ENCODE measurements at places on chromosomes 4 and X. TPM values are rescaled to one million over a fixed set of nuclear protein-coding genes. Genes with fewer than 3 reads are reported as not detected.

- DNase-seq, result no peak
These were observed 213.7 kb downstream of the AFAP1 start for GRCh38 chr4:7725951-7726350.

DNA sequence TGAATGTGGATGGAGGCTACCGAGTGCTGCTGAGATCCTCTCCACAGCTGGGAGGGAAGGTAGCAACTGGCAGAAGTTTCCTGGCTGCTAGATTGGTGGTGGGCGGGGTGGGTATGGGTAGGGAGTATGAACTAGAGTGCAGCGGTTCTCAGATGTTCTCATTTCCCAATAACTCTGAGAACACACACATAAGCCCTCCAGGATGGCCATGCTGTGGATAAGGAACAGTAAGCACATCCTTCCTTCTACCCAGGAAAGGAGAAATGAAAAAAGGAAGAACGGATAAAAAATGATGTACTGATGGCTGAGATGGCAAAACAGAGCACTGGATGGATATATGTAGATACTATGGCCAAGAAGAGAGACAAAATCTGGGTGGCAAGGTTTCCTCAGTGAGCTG, 116.0 kb downstream of the ZNF827 start:
- no peak for DNase-seq

TCEAL1 gene
- polyA plus RNA-seq, result 27.0 TPM

SGCB gene
- 49.9 TPM for polyA plus RNA-seq

MAOB gene
- 51.0 TPM for polyA plus RNA-seq

F11 gene
- polyA plus RNA-seq, result 5.3 TPM

Data from left kidney (tissue), 8 donors.